Metanephros (tissue), 2 donors: ENCODE measurements at places on chromosomes 6 and 20. TPM values are rescaled to one million over a fixed set of nuclear protein-coding genes. Genes with fewer than 3 reads are reported as not detected.

PROKR2 gene
- not detected for total RNA-seq

GPR63 gene
- 3.2 TPM for total RNA-seq

GABRR1 gene
- 2.0 TPM for total RNA-seq

NFATC2 gene
- total RNA-seq = 4.3 TPM

VWA7 gene
- total RNA-seq = 8.6 TPM

TRIM40 gene
- total RNA-seq = not detected

HSPA12B gene
- total RNA-seq = 25.5 TPM

TRIM15 gene
- 0.47 TPM for total RNA-seq

IMPG1 gene
- 0.64 TPM for total RNA-seq

DUSP22 gene
- 21.5 TPM for total RNA-seq

APOM gene
- total RNA-seq = 24.0 TPM

DBNDD2 gene
- total RNA-seq = 12.9 TPM

NRM gene
- total RNA-seq = 7.1 TPM

FAM135A gene
- 52.7 TPM for total RNA-seq

FANCE gene
- total RNA-seq = 8.0 TPM

SH3BGRL2 gene
- 25.2 TPM for total RNA-seq

SDHAF4 gene
- 10.3 TPM for total RNA-seq

PANK2 gene
- total RNA-seq = 42.0 TPM

BTNL2 gene
- total RNA-seq = not detected

RPP40 gene
- total RNA-seq = 15.5 TPM

BNIP5 gene
- total RNA-seq = 0.58 TPM

AKAP12 gene
- 143 TPM for total RNA-seq

RCAN2 gene
- 11.9 TPM for total RNA-seq

RHAG gene
- total RNA-seq = 6.7 TPM
